ENCODE measurements at places on chromosomes 3 and 15.

GRCh38 chr15:39756806-39757522 lies 25.7 kb downstream of the FSIP1 start:
- DNase-seq = peak; percentile 15

GRCh38 chr3:2441558-2441957 lies 342.9 kb downstream of the CNTN4 start:
- no peak for DNase-seq

DNA sequence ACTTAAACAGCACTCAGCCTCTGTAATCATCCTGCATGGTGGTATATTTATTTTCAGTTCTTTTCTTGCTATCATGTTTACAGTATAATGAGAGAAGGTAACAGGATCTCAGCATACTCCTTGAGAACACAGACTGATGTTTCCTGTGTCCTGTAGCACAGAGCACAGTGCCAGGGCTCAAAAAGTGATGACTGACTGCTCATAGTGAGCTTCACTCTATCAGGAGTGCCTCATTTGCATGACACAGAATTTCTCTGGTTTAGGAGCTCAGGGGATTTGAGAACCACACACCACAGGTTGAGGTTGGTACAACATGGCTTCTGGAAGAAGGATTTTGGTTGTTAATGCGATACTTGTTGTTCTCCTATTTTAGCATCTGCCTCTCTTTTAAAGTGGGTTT lies 68.5 kb upstream of the SLC2A2 start:
- DNase-seq = no peak

DNA sequence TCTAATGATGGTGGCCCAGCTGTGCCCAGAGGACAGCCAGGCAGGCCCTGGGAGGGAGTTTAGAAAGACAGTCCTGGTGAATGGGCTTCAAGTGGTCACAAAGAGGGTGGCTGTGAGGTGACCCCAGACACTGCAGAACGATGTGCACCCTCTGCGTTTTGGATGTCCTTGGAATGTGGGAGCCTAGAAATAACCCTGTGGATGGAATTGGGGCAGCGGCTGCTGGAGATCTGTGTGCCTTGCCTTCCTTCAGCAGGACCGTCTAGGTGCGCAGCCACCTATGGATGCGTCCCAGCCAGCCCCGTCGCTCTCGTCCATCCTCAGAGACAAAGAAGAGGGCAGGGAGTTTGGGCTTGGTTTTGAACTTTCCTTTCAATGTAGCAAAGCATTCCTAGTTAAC lies 46.5 kb downstream of the KLHL25 start:
- DNase-seq = no peak

DNA sequence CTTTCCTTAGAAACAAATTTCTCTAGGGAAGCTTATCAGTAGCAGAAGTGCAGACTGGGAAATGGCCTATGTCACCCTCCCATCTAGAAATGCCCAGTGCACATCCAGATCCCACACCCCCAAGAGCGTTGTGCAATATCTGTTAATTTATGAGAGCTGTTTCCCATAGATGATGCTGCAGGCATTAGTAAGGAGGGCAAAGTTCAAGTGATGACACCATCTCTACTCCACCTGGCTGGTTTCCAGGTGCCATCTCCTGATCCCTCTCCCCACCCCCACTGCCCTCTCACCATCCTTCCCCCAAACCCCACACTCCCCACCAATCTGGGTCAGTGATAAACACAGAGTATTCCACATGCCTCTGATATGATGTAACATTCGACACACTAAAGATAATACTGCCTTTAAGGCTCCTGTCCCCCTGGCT lies 39.4 kb downstream of the AGTR1 start:
- no peak for DNase-seq
